RWPE1 (cell line): ENCODE measurements at places on chromosomes 7 and 10.
A peak's percentile ranks its signal among the peaks of the same experiment; 100 is the strongest.

DNA sequence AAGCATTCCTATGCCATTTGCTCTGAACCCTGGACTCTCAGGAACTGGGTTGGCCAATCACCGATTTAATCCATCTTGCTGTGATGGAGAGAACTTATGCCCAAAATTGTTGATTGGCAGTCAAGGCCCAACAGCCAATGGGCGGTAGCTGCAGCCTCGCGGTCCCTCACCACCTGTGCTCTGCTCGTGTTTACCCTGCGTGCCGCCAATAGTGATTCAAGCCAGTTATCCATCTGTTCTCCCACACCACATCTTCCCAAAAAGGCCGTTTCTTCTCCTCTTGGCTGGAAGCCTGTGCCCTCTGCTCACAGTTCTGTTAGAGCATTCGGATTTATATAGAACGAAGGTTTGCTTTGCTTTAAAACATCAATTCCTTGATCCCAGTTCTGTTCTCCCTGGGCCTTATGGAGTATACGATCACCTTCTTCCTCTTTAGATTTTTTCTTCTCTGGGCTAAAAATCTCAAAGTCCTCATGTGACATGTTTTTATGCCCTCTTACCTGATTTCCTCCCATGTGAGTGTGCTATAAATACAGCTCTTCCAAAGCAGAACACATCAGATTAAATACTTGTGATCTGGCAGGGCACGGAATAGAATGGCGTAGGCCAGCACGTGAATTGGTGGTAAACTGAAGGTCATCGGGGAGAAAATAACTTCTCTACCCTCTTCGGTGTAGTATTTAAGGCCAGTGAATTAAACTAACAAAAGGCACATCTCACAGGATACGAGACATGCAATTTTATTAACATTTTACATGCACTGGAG is 212.8 kb downstream of the NSUN6 start:
- DNase-seq, result no peak

DNA sequence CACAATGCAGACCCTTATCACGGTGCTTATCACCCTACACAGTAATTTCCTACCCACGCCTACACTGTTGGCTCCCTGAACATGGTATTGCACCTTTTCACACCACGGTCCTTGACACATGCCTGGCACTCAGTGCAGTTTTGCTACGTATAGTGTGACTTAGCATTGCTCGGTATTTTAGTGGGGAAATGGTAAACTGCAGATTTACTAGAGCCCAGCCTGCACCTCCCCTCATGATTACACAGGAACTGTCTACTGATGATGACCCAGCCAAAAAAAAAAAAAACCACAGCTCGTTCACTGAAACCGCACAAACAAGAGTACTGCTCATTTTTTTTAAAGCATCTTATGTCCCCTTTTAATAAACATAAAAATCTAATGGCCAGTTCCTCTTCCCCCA is 124.2 kb upstream of the ZNF746 start:
- DNase-seq, result no peak

DNA sequence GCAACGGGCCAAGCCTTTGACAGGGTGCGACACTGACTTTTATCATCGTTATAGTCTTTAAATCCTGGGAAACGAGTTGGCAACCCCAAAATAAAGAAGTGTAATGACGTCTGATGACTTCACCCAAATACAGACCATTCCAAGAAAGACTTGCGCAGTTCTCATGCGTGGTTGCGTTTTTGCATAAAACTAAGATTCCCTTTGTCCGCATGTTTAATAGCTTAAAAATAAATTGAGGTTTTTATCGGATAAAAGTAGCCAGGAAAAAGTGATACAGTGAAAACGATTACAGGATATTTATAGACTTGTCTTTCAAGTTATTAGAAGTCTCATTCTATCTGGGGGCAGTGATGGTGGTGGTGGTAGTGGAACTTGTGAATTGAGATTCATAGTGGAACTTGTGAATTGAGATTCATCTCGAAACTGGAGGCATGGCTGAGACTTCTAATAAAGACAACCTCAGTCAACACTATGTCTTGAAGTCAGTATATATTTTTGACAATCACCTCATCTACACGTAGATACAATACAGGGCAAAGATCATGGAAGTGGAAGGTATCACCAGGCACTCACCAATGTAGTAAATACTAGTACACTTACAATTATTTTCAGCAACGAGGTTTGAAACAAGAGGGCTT is 1.2 kb upstream of the NAMPT start:
- DNase-seq, result no peak

- no peak for DNase-seq
Measured at GRCh38 chr10:42984761-42985325, 92.0 kb upstream of the RET start.

- no peak for DNase-seq
Measured at GRCh38 chr7:28350662-28351061, 61.7 kb upstream of the CREB5 start.

GRCh38 chr7:4791738-4792536 is 16.5 kb downstream of the AP5Z1 start:
- DNase-seq, result peak; percentile 58

DNA sequence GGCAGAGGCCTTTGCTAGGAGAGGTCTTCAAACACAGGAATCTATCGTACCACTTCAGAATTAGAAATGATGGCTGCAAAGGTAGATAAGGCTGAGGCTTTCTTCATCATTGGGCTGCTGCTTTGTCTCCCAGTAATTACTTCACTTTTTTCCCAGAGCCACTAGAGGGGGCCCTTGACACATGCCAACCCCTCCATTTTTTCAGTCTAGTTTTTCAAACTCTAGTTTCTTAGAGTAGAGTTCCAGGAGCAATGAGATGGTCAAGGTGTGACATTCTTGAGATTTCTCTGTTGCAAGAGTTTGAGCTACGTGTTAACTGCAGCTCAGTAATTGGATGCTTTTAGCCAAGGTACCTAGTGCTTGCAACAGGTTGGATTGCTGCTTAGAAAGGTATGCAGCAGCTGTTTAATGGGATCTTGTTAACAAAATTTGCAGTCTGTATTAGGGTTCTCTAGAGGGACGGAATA is 33.8 kb upstream of the RBM20 start:
- peak; percentile 76 for DNase-seq

GRCh38 chr7:1558181-1558811 is 2.3 kb upstream of the TMEM184A start:
- DNase-seq, result no peak

DNA sequence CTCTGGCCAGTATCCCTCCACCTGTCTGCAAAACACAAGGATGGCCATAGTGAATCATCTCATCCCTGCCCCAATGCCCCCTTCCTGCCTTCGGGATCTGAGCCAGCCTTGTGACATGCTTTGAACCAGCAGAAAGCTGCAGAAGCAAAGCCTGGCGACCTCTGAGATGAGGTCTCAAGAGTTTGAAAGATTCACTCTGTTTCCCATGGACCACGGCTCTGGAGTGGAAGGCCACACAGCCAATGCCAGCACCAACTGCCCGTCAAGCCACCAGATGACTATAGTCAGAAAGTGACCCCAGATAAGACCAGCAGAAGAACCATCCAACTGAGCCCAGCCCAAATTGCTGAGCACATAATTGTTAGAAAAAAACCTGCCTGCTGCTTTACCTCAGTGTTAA is 193.9 kb upstream of the PPP2R2D start:
- no peak for DNase-seq

- no peak for DNase-seq
Measured at GRCh38 chr10:23448802-23449570, 10.1 kb downstream of the OTUD1 start.

DNA sequence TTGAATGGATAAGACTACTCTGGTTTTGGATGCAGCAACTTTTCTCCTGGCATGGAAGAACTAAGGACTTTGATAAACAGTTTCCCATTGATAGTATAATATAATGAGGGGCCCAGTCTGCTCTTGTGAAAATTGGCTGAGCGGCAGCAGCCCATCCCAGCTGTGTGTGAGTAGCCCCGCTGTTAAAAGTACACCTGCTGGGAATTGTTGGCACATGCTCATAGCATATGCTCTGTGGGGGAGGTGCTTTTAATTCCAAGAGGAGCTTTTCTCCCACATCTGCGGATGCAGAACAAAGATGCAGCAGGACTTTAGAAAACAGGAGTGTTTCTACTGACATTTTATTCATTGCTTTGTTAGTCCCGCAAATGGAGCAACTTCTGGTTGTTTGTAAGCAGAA is 19.0 kb downstream of the SRI start:
- no peak for DNase-seq

DNA sequence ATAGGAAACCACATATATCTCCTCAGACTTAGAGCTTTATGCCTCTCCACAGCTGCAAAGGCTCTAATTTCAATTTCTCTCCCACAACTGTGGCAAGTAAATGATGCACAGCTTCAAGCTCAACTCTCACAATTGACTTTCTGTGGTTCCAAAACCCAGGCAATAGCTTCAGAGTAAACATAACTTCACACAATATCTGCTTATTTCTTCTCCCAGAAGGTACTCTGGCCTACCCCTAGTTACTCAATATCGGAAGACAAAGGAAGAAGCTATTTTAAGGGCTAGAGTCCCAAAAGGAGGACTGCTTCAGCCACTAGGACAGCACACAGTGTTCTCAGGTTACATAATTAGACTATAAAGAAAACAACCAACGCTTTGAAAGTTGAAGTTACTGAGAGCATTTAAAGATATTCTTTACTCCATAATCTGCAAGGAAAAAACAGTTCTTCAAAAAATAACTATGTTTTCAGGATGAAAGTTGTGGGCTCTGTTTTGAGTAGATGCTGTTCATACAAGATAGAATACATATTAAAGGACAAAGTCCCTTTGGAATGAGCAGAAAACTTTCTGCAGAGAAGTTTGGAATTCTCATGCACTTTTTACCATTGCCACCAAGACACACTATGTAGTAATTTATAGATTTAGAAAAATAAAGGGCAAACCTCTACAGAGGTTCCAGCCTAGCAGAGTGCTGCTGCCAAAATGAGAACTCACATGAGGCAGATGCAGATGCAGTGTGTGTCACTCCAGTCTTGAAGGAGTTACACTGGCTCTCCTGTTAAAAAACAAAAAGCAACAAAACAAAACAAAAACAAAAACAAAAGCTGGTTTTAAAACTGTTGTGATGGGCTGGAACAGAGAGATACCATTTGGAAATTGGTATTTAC is 81.8 kb downstream of the NT5C2 start:
- no peak for DNase-seq

GRCh38 chr7:70042533-70042932 is 444.3 kb downstream of the AUTS2 start:
- no peak for DNase-seq

- peak; percentile 8 for DNase-seq
Measured at GRCh38 chr10:58701405-58702135, 188.9 kb downstream of the BICC1 start.

DNA sequence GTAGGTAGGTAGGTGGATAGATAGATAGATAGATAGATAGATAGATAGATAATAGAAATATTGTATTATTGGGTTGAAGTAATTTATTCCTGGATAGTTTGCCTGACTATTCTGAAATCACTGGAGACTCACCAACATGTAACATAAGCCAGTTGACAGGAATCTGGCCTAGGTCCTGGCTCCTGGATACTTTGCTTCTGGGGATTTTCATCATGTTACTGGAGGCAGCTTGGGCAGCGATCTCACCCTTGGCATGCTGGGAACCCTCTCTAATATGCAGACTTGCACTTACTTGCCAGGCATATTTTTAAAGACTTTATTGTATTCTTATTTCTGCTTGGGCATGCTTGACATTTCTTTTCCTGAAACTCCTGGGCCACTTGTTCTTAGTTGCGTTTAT is 709.1 kb upstream of the FZD8 start:
- no peak for DNase-seq

GRCh38 chr7:76023002-76023401 is 24.8 kb downstream of the STYXL1 start:
- no peak for DNase-seq

DNA sequence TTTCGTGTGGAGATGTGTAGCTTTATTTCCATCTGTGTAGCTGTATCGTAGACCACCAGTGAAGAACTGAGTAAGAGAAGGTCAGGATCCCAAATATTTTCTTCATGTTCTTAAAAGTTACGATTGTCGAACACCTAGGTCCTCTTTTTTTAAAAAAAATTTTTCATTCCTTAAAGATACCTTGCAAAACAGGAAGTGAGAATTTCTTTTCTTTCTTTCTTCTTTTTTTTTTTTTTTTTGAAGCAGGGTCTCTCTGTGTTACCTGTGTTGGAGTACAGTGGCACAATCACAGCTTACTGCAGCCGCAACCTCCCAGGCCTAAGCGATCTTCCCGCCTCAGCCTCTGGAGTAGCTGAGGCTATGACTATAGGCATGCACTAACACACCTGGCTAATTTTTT is 60.8 kb downstream of the PHTF2 start:
- no peak for DNase-seq

DNA sequence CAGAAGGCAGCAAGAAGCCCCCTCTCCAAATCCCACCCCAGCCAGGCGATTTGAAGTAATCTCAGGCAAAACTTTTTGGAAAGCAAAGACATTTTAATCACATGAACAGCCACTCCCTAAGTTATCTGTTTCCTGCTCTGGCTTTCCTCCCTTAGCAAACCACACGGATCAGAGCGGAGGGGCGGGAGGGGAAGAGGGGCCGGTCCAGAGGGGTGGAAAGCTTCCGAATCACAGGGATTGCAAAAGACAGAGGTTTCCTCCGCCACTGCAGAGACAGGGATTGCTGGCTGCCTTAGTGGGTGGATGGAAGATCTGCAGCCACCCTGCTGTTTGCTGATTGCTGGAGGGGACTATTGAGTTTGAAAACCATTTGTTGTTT is 41.2 kb downstream of the ZCCHC24 start:
- DNase-seq, result no peak

DNA sequence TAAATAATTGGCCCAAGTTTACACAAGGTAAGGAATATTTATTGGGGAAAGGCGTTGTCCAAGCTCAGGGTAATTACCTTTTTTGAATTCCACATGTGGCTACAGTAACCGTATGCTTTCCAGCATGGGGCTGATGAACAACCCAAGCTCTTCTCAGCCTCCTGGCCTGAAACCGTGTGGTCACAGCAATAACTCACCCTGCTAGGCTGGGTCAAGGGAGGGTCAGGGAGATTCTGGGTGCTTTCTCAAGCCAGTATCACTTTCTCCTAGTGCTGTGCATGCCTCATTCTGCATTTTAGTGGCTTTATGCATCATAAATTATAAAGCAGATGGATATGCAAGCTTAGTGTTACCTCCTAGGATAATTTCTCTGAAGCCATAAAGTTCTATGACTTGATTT is 273.9 kb downstream of the PAXIP1 start:
- DNase-seq, result no peak

- DNase-seq, result no peak
Measured at GRCh38 chr10:117417196-117417595, 42.0 kb upstream of the PDZD8 start.
